Spleen (tissue), 13 donors: ENCODE measurements at places on chromosomes 12 and 14. TPM values are rescaled to one million over a fixed set of nuclear protein-coding genes. Genes with fewer than 3 reads are reported as not detected.

The CLEC4E gene
- 24.1 TPM for polyA plus RNA-seq

GRCh38 chr12:45729233-45730083 lies at the start of gene ARID2:
TSS of gene ARID2 (plus strand) at chr12:45729706. CDS start at chr12:45729837, 131 bp downstream.
- H3K27me3 ChIP-seq: no peaks in the 10 kb centered on the region
- H3K4me3 ChIP-seq: peak within 1 kb of the TSS; percentile 71
- no peaks in the 10 kb centered on the region for H3K36me3 ChIP-seq
- DNase-seq: peak; percentile 94

The CD163 gene
- polyA plus RNA-seq: 73.3 TPM

GRCh38 chr12:98456041-98456440 lies 59.3 kb upstream of the TMPO start:
- peaks cover 25% of the 10 kb centered on the region for H3K27me3 ChIP-seq
- no peak overlapping the region for H3K27ac ChIP-seq
- H3K4me1 ChIP-seq: no peaks in the 10 kb centered on the region
- H3K36me3 ChIP-seq: no peaks in the 10 kb centered on the region

The CELA1 gene
- polyA plus RNA-seq: not detected

- peak overlapping the region; percentile 66 for H3K4me3 ChIP-seq
- H3K27ac ChIP-seq: peak overlapping the region; percentile 97
- no peaks in the 10 kb centered on the region for H3K27me3 ChIP-seq
- no peaks in the 10 kb centered on the region for H3K36me3 ChIP-seq
- peaks cover 56% of the 10 kb centered on the region for H3K4me1 ChIP-seq
These were observed 1317.6 kb downstream of the TMEM121 start for GRCh38 chr14:106843951-106844483.

The LALBA gene
- not detected for polyA plus RNA-seq

GRCh38 chr12:51388069-51388799 lies 3.0 kb downstream of the GALNT6 start:
- no peaks in the 10 kb centered on the region for H3K36me3 ChIP-seq
- no peak for DNase-seq
- no peak overlapping the region for H3K4me3 ChIP-seq
- no peak overlapping the region for H3K27ac ChIP-seq
- peaks cover 5% of the 10 kb centered on the region for H3K27me3 ChIP-seq

- H3K27ac ChIP-seq: no peak overlapping the region
- DNase-seq: no peak
- H3K4me3 ChIP-seq: no peak overlapping the region
These were observed 110.1 kb downstream of the SLC25A21 start for GRCh38 chr14:37062191-37062803.

GRCh38 chr12:43028826-43029225 lies 439.3 kb upstream of the PRICKLE1 start:
- H3K4me3 ChIP-seq: no peak overlapping the region
- H3K36me3 ChIP-seq: no peaks in the 10 kb centered on the region
- H3K27ac ChIP-seq: no peak overlapping the region
- no peaks in the 10 kb centered on the region for H3K4me1 ChIP-seq
- DNase-seq: no peak
- H3K27me3 ChIP-seq: no peaks in the 10 kb centered on the region

The RPS29 gene
- 9,371 TPM for polyA plus RNA-seq

GRCh38 chr12:81297601-81298000 lies 219.7 kb downstream of the ACSS3 start:
- H3K27me3 ChIP-seq: no peaks in the 10 kb centered on the region
- no peak overlapping the region for H3K27ac ChIP-seq
- no peak overlapping the region for H3K4me3 ChIP-seq
- no peak for DNase-seq
- no peaks in the 10 kb centered on the region for H3K4me1 ChIP-seq

- no peaks in the 10 kb centered on the region for H3K27me3 ChIP-seq
- peak overlapping the region; percentile 61 for H3K27ac ChIP-seq
- H3K4me3 ChIP-seq: no peak overlapping the region
- no peaks in the 10 kb centered on the region for H3K4me1 ChIP-seq
- H3K36me3 ChIP-seq: no peaks in the 10 kb centered on the region
These were observed 354.5 kb downstream of the NUAK1 start for GRCh38 chr12:105783983-105784947.

The TAS2R46 gene
- polyA plus RNA-seq: not detected

The GRIN2B gene
- polyA plus RNA-seq: 0.04 TPM

- no peak overlapping the region for H3K4me3 ChIP-seq
- no peaks in the 10 kb centered on the region for H3K27me3 ChIP-seq
- no peak overlapping the region for H3K27ac ChIP-seq
These were observed 198.1 kb downstream of the ERC1 start for GRCh38 chr12:1189163-1189562.

The KCNK13 gene
- polyA plus RNA-seq: 0.39 TPM

The RNASE7 gene
- polyA plus RNA-seq: not detected

The CNPY2 gene
- 86.9 TPM for polyA plus RNA-seq

GRCh38 chr12:96104566-96104965 lies 69.2 kb upstream of the LTA4H start:
- H3K4me1 ChIP-seq: peaks cover 46% of the 10 kb centered on the region
- no peaks in the 10 kb centered on the region for H3K36me3 ChIP-seq
- H3K4me3 ChIP-seq: no peak overlapping the region
- no peak overlapping the region for H3K27ac ChIP-seq
- H3K27me3 ChIP-seq: no peaks in the 10 kb centered on the region
- no peak for DNase-seq

- no peaks in the 10 kb centered on the region for H3K36me3 ChIP-seq
- DNase-seq: no peak
- no peak overlapping the region for H3K27ac ChIP-seq
- H3K27me3 ChIP-seq: no peaks in the 10 kb centered on the region
- no peak overlapping the region for H3K4me3 ChIP-seq
These were observed 52.4 kb downstream of the CCDC91 start for GRCh38 chr12:28242496-28243309.

DNA sequence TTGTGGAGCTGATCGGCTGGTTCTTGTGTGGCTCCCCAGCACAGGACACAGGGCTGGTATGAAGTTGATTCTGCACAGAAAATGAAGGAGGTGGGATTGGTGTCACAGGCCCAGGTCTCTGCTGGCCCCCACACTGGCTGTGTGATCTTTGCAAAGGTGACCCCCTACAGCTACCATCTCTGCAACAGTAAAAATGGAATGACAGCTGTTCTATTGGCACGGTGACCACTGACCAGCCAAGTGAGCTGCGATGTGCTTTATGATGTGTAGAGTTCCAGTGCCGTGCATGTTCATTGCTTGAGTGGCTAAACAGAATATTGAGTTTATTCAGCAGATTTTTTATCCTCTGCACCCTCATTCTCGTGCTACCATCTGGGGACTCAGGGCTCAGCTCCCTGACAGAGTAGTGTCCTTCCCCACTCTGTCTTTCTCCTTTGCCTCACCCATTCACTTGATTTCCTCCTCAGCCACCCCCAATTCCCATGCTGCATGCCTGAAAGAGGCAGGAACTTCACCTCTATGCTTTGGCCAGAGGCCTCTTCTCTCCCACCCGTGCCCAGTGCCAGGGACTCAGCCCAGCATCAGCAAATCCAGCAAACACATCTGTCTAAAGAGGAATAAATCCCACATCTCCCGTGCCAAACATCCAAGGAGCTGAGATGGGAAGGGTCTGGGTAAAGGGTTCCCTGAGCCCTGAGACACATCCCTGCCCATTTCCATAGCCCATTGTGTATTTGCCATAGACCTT lies 21.2 kb downstream of the C14orf132 start:
- H3K27ac ChIP-seq: no peak overlapping the region
- no peaks in the 10 kb centered on the region for H3K4me1 ChIP-seq
- no peaks in the 10 kb centered on the region for H3K36me3 ChIP-seq
- H3K27me3 ChIP-seq: no peaks in the 10 kb centered on the region
- DNase-seq: peak; percentile 16

DNA sequence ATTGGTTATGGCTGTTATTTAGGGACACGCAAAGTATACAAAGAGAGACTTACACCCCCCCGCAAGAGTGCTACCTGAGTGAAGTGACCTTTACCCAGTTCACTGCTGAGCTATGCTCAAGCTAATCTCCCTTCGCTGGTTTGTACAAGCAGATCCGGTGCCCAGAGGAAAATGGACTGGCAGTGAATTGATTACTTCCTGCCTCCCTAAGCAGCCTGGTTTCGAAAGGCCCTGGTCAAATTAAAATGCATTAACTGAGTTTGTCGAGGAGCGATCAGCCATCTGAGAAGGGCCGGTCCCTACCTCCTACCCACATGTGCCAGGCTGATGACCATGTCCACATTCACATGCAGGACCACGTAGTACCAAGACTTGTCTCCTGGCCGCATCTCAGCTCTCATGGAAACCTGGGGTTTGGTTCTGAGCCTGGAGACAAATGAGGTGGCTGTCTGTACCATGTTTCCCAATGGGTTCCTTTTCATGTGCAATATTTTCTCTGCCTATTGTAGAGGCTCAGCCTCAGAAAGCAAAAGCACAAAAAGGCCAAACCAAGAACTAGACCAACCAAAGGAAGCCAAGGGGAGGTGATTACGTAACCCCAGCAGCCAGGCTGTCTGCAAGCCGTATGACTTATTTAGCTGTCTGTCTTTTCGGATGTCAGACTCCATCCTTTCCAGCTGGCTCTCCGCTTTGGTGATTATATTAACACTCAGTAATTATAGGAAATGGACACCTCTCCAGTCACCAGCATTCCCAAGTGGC lies 284.7 kb upstream of the PWP1 start:
- no peak overlapping the region for H3K4me3 ChIP-seq
- no peaks in the 10 kb centered on the region for H3K36me3 ChIP-seq
- H3K27ac ChIP-seq: peak overlapping the region; percentile 24
- H3K4me1 ChIP-seq: peaks cover 8% of the 10 kb centered on the region
- H3K27me3 ChIP-seq: no peaks in the 10 kb centered on the region
- DNase-seq: no peak

The CARMIL3 gene
- polyA plus RNA-seq: 1.0 TPM

GRCh38 chr14:47676315-47676617 lies 861 bp upstream of the MDGA2 start:
- no peaks in the 10 kb centered on the region for H3K36me3 ChIP-seq
- peaks cover 10% of the 10 kb centered on the region for H3K4me1 ChIP-seq
- H3K27ac ChIP-seq: no peak overlapping the region
- DNase-seq: no peak
- no peaks in the 10 kb centered on the region for H3K27me3 ChIP-seq
- no peak overlapping the region for H3K4me3 ChIP-seq

- H3K27me3 ChIP-seq: no peaks in the 10 kb centered on the region
- H3K36me3 ChIP-seq: no peaks in the 10 kb centered on the region
- no peaks in the 10 kb centered on the region for H3K4me1 ChIP-seq
These were observed 81.1 kb upstream of the ESRRB start for GRCh38 chr14:76294876-76295275.

GRCh38 chr14:74601982-74602381 lies 10.1 kb downstream of the LTBP2 start:
- no peaks in the 10 kb centered on the region for H3K4me1 ChIP-seq
- no peaks in the 10 kb centered on the region for H3K27me3 ChIP-seq
- H3K27ac ChIP-seq: no peak overlapping the region

DNA sequence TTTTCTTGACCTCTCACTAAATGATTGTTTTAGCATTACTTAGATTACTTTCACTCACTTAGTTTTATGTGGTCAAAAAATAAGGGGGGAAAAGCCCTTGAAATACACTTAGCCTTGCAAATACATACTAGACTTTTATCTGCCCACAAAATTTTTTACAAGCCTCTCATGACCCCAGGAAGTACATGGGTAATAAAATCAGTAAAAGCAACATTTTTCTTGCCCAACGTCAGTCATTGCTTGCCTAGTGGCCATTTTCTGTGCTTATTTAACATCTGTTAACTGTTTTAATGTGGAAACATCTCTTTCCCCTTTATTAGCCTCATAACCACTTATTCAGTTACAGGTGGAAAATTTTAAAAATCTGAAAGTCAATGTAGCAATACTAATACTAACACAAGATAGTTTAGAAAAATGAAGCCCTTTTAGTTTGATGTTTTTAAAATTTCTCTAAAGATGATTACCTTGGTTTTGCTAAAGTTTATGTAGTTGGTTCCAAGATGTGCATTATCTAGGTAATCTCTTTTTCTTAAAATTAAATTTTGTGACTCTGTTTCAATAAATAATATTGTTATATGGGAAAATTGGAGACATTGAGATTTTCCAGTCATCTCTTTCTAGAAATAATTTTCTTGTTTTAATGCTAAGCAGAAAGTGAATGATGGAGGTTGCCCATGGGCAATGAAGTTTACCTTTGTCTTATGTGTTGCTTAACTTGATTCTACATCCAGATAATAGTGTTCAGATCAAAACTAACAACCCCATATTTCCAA lies 175.5 kb downstream of the TMTC2 start:
- no peak overlapping the region for H3K4me3 ChIP-seq
- no peaks in the 10 kb centered on the region for H3K27me3 ChIP-seq
- H3K27ac ChIP-seq: no peak overlapping the region

GRCh38 chr14:103516426-103517173 lies 6.0 kb downstream of the CKB start:
- DNase-seq: peak; percentile 48
- no peak overlapping the region for H3K4me3 ChIP-seq
- peaks cover 22% of the 10 kb centered on the region for H3K4me1 ChIP-seq
- no peaks in the 10 kb centered on the region for H3K27me3 ChIP-seq
- H3K36me3 ChIP-seq: peaks cover 15% of the 10 kb centered on the region

- no peak overlapping the region for H3K27ac ChIP-seq
- H3K36me3 ChIP-seq: no peaks in the 10 kb centered on the region
- no peaks in the 10 kb centered on the region for H3K27me3 ChIP-seq
- H3K4me1 ChIP-seq: no peaks in the 10 kb centered on the region
These were observed 45.6 kb upstream of the CRY1 start for GRCh38 chr12:107138990-107139389.

The FIGNL2 gene
- 0.20 TPM for polyA plus RNA-seq

DNA sequence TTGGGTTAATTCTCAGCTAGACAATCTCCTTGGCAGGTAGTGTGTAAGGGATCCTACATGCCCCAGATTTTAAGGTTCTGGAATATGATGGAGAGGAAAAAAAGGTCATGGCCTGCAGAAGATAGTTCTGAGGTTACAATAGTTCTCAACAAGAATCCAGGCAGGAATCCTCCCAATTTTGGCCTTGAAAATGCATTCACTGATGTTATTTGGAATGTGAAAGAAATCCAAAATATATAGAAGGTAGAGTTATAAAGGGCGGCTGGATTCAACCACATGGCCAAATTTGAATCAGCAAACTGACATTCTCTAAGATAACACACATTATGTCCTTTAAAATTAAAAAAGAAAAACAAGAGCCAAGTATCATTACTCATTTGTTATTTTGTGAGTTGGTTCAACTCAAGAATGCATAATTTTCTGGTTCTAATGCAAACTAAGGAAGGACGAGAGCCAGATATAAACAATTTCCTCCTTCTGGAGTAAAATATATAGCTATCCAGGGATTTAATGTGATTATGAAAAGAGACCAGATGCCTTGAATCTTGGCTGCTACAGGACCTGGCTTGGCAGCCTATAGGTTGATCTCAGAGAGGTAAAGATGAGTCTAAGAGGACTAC lies 177.0 kb upstream of the G2E3 start:
- DNase-seq: no peak
- H3K4me1 ChIP-seq: no peaks in the 10 kb centered on the region
- no peaks in the 10 kb centered on the region for H3K36me3 ChIP-seq
- peaks cover 3% of the 10 kb centered on the region for H3K27me3 ChIP-seq
- H3K27ac ChIP-seq: no peak overlapping the region

GRCh38 chr12:1922985-1923384 lies 4.5 kb upstream of the CACNA2D4 start:
- no peak overlapping the region for H3K27ac ChIP-seq
- no peaks in the 10 kb centered on the region for H3K36me3 ChIP-seq
- peaks cover 28% of the 10 kb centered on the region for H3K4me1 ChIP-seq
